EL (cell line): ENCODE measurements at places on chromosomes 2 and 18.
A peak's percentile ranks its signal among the peaks of the same experiment; 100 is the strongest.

DNA sequence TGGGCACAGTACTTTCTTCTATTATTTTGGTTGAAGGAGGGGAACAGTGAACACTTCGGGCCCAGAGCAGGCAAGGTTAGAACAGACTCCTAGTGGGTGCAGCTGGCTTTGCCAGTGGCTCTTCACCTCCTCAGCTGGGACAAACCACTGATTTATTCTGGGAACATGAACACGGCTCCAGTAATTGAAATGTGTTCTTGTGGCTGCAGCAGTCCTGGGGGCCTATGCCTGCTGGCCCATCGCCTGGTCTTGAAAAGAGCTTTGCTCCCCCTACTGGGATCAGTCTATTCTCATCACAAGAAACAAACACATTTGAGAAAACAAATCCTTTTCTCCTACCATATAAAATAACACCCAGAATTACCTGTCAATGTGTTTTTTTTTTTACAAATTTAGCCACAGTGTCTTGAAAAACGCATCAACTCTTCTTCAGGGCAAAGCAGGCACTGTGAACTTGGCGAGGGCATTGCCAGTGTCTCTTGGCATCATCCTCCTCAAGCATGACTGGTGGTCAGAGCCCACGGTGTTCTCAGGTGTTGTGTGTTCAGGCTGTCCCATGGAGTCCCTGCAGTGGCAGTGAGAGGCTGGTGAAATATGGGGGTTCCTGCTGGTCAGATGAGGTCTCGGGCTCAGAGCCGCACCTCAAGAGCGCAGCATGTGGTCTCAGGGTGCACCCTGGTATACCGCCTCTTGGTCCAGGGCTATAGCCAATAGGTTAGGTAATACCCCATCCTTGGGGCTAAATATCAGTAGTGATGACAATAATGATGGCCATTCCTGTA is 51.3 kb downstream of the RNF144A start:
- DNase-seq = no peak

DNA sequence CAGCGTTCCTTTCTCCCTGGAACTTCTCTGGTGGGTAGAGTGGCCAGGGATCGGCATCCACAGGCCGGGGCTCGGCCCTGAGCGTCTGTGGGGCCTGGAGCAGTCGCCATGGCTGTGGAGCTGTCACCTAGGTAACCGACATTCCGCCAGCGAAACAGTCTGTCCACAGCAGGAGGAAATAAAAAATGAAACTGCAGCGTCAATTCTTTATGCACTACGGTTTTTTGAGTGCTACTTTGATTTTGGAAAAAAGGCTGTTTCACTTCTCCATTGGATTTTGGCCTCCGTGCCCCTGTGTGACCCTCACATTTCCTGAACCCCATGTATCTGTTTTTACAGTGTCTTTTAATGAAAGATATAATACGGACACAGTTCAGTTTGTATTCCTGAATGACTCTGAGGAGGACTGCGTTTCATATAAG is 163.4 kb downstream of the LDLRAD4 start:
- DNase-seq = peak; percentile 27

GRCh38 chr2:166665991-166666940 is 172.2 kb upstream of the SCN7A start:
- DNase-seq = peak; percentile 63

DNA sequence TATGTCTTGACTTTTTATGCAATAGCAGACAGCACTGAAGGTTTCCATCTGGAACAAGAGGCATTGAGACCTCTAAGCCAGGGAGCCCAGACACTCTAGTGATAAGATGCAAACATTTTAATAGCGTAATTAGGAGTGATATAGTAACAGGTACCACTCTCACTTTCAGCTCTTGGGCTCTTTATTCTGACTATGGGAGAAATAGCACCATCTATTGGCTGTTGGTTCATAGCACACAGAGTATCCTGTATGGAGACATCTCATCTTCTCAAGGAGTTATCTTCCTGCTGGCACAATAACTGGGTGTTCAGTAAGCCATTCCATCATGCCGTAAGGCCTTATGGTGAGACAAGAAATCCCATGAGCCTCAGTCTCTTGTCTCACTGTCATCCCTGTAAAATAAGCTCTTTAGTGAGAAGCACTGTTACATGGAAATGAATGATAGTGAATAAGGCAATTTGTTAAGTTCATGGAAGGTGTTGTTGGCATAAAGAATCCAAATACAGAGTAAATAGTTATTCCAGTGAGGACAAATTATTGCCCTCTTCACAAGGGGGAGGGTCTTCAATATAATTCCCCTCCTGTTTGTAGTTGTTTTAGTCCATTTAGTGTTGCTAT is 48.3 kb downstream of the THUMPD2 start:
- DNase-seq = peak; percentile 37

GRCh38 chr18:50083708-50084107 is 111.2 kb downstream of the MYO5B start:
- DNase-seq = no peak

DNA sequence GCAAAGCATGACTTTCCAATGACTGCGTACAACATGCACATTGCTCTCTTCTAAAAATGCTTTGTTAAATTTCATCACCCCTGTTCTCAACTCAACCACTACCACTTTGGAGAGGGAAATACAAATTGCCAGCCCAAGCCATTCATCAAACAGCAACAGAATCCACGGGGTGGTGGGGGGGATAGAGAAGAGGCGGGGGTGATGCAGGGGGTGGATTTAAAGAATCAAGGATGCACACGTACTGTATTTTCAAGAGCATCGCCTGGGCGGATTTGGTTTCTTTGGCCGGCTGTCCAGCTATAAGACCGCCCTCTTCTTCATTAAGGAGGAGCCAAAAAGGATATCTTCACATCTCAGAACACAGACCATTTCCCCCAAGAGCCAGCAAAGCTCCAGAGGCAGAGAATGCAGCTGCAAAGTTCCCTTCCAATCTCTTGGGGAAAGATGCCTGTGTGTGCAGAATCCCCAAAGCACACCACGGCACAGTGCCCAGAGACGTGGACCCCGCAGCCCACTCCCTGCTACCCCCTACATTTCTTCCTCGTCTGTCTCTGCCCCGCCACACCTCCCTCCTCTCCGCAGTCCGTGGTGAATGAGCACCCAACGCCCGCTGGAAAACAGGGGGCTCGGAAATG is 977 bp downstream of the SLC8A1 start:
- DNase-seq = peak; percentile 88

- peak; percentile 58 for DNase-seq
These were observed 43.0 kb upstream of the COL5A2 start for GRCh38 chr2:189222468-189223105.

- no peak for DNase-seq
These were observed 16.4 kb downstream of the TNS1 start for GRCh38 chr2:217986256-217986961.

DNA sequence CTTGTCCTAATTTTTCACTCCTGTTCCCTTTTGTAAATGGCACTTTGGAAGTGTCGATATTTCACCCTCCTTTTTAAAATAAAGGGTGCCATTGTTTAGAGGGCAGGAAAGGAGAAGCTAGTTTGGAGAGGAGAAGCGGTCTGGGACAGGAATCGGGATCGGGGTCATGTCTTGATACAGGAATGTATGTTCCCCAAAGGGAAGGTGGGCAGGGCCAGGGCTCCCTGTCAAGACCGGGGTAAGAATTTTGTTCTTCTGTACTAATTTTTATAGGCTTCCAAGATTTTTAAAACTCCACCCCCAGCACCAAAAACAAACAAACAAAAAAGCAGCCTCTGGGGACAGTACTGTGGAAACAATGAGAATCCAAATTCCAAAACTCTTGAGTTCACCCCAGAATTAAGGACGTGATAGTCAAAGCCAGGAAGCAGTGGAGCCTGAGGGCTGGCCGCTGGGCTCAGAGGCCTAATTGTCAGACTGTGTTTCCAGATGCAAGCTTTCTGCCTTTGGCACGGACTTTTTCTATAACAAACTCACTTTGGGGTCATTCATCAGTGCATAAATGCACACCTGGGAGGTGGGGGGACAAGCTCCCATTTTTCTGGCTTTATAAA is 250.4 kb upstream of the SIX2 start:
- DNase-seq = no peak

GRCh38 chr18:12248926-12249720 is 5.0 kb upstream of the CIDEA start:
- no peak for DNase-seq

- no peak for DNase-seq
These were observed 2.4 kb upstream of the NTSR2 start for GRCh38 chr2:11672407-11672806.

GRCh38 chr2:20762945-20763683 is 59.8 kb downstream of the LDAH start:
- no peak for DNase-seq

- no peak for DNase-seq
These were observed 102.9 kb upstream of the HAAO start for GRCh38 chr2:42895134-42895790.

GRCh38 chr2:157182834-157183396 is 74.6 kb upstream of the GALNT5 start:
- peak; percentile 85 for DNase-seq

DNA sequence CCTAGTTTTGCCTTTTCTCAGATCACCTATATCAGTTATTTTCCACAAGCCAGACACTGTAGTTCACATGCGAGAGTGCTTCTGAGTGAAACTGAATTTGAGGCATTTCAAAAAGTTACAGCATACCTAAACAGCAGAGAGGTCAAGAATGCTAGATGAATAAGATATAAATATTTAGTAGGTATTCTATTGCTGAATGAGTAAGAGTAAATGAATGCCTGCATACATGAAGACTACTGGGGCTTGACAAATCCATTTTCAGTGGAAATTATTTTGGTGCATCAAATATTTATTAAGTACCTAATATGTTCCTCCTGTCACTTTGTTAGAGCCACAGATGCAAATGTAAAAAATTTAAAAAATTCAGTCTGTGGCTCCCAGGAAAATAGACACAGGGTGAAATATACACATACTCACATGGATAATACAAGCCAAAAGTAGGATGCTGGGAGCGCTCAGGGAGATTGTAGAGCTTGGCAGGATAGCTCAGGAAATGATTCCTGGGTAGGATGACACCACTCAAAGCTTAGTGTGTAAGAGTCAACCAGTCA is 27.6 kb upstream of the CDC42EP3 start:
- DNase-seq = peak; percentile 73

- no peak for DNase-seq
These were observed 52.5 kb downstream of the SERTAD2 start for GRCh38 chr2:64601034-64601754.

DNA sequence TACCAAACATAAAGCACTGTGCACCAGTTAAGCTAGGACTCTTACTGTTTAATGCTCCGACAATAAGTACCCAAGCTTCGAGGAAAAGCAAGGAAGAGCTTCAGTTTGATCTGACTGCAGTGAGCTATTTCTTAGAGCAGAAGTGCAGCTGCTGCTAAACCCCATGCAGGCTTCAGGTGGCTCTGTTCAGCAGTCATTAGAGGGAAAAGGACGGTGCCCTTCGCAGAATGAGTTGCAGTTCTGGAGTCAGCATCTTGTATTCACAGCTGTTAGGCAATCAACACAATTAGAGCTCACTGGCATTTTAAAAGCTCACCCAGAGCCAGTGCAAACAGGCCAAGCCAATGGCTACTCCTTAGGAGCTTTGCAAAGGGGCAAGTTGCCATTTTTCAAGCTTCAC is 1.5 kb upstream of the CERKL start:
- DNase-seq = no peak

DNA sequence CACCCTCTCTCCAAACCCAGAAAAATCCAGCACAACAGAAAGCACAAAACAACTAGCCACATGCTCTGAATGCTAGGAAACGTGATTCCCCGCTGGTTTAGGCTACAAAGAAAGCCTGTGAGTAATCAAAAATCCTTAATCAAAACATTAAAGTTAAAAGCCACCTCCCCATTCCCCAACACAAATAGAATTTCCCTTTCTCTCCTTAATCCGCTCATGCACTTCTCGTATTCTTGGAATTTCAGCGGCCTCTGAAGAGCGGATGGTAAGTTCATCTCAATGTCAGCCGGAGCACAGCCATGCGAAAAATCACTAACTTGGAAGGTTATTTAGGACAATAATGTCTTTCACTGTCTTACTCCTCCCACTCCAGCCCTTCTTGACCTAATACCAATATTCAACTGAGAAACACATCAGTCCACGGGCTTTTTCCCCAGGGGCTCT is 126.7 kb downstream of the OSBPL1A start:
- peak; percentile 48 for DNase-seq

- no peak for DNase-seq
These were observed 70.8 kb upstream of the BZW1 start for GRCh38 chr2:200740907-200741306.

GRCh38 chr2:232689152-232689910 is 7.8 kb upstream of the GIGYF2 start:
- DNase-seq = peak; percentile 20

DNA sequence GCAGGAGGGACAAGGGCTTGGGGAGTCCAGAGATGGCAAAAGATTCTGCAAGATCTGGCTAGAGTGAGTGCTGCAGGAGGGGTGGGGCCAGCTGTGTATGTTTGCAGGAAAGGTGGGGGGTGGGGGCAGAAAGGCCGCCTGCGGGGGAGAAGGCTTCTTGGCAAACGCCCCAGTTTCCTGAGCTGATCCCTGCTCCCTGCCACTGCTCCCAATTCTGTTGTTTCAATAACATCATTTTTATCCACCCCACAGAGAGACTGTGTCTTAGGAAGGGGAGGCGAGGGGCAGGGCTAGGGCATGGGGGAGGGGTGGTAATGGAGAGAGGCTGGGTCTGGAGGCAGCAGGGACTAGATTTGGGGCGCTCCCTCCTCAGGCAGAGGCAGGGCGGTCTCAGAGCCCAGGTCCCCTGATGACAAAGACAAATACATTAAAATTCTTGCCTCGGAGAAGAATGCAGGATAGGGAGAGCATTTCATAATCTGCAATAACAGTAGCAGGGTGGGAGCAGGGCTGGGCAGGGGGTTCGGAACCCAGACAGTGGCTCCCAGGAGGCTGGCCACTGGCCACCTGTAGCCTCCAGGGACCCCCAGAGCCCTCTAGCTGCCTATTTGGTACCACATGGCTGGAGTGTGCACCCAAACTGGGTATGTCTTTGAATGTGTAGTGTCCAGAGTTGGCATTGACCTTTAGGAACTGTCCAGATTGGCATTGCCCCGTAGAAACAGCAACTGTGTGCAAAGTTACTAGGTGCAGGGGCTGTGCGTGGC is 2.1 kb upstream of the WNT6 start:
- no peak for DNase-seq

DNA sequence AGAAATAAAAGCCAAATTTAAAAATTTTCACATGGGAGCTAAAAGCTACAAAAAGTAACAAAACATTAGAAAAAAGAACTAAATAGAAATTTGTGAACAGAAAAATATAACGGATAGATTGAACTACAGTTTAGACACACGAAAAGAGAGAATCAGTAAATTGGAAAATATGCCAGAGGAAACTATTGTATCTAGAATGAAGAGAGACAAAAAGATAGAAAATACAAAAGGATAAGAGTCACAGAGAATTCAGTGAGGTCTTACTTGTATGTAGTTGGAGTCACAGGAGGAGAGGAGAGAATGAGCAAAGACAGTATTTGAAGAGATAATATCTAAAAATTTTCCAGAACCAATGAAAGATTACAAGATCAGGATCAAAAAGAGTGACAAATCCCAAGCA is 11.3 kb upstream of the MCFD2 start:
- no peak for DNase-seq
